ENCODE measurements at places on chromosomes 7 and 10.

DNA sequence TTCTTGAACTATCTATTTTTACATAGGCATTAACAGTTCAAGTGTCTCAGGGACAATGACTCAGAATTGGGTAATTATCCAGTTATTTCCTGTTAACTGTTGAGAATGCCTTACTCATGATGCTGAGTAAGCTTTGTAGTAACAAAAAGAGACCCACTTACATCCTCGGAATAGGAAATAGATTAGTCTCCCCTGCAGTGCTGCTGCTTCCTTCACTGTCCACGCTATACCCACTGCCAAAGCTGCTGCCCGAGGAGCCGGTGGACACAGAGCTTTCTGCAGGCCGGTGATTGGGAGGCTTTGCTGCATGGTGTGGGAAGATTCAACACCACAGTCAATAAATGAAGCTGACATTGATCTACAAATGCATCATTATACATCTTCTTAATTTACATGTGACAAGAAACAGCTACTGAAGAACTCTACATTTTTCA lies 357.1 kb downstream of the PCLO start:
- DNase-seq: peak; percentile 86

- DNase-seq: no peak
These were observed 217.6 kb upstream of the TCF7L2 start for GRCh38 chr10:112732277-112732921.

GRCh38 chr7:134029743-134030142 lies 97.4 kb upstream of the LRGUK start:
- no peak for DNase-seq

DNA sequence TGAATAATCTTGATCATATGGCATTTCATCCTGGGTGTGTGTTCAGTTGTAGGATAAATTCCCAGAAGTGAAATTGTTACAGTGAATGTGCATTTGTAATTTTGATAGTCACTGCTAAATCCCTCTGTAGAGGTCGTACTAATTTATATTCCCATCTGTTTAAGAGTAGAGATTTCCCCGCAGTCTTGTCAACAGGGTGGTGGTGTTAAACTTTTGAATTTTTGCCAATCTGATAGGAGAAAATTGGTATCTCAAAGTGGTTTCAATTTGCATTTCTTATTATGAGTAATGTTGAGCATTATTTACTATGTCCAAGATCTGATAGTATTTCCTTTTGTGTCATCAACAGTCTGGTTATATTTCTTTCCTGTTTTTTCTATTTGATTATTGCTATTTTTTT lies 101.7 kb downstream of the AUTS2 start:
- DNase-seq: no peak

DNA sequence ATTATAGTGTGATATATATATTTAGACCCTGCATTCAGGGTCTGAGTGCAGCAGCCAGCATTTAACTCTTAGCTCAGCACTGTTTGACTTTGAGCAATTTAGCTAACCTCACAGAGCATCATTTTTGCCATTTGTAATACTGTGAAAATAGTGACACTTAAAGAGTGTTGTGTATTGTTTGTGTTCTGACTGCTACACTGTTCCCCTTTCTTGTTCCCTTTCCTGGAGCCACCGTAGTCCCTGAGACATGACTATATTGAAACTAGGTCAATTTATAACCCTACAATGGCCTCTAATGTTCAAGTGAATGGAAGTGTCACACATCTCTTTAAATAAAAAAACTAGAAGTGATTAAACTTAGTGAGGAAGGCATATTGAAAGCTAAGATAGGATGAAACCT lies 20.3 kb upstream of the CD36 start:
- no peak for DNase-seq

GRCh38 chr7:91847876-91848588 lies 32.5 kb downstream of the MTERF1 start:
- peak; percentile 57 for DNase-seq

DNA sequence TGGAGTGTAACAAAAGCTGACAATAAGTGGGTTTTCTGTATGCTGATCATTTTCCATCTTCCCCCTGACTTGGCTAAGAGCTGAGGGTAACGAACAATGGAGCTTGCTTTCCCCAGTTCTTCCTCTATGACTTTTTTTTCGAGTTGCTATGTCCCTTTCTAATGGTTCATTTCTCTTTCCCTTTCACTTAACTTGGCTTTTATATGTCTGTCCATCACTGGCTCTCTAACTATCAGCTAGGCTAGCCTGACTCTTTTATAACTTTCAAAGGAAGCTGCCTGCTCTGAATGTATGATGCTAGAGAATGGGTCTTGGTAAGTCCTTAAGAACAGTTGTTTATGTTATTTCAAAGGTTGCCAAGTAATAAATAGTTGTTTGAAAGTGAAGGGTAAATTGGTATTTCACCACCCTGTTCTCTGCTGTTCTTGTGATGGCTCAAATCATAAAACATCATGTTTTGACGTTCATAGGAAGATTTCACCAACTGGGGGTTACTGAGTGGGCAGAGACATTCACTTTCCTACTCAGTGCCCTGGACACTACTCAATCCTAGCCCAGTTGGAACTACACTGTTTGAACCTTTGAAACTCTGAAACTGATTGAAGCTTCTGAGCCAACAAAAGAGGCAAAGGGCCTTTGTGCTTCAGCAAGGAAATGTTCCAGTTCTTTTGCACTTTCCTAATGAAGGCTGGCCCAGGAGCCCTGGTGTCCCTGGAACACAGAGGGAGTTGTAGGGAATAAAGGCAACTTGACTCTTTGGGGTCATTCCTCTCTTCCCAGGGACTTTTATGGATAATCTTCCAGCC lies 85.4 kb upstream of the PHYHIPL start:
- no peak for DNase-seq

GRCh38 chr7:123437447-123437995 lies 96.9 kb downstream of the IQUB start:
- DNase-seq: peak; percentile 12

DNA sequence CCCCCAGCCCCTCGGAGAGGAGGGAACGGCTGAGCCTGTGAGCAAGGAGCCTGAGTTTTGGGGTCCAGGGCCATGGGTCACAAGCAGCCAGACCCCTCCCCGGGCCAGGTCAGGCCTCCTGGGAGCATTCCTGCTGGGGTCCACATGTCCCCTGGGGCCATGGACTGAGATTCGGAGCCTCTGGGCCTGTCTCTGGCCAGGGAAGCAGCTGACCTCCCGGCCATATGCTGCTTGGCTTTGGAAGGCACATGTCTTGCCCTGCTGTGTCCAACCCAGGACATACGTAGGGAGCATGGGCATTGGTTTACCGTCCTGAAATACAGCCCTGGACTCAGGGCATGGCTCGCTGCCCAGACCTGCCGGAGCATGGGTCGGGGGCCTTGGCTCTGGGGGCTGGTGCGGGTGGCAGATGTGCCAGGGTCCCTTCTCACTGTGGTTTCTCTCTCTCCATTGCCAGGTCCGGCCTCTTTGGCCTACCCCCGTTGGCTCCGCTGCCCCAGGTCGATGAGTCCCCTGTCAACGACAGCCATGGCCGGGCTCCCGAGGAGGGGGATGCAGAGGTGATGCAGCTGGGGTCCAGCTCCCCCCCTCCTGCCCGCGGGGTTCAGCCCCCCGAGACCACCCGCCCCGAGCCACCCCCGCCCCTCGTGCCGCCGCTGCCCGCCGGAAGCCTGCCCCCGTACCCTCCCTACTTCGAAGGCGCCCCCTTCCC lies 7.3 kb downstream of the PWWP2B start:
- DNase-seq: no peak

DNA sequence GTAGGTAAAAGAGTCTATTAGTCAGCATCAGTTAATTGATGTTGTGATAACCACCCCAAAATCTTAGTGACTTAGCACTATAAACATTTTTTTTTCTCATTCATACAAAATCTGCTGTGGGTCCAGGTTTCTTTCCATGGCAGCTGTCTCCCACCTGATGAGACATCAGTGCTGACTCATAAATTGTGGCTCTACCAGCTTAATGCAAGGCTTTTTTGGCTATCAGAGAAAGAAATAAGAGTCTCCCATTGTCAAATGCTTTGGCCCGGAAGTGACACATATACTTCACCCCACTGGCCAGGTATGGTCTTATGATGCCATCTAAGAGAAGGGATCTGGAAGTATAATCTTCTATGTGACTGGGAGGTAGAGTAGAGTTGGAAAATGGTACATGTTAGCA lies 14.5 kb downstream of the DNAJB9 start:
- DNase-seq: no peak

GRCh38 chr7:37048674-37049073 lies 324.4 kb upstream of the AOAH start:
- no peak for DNase-seq

- peak; percentile 64 for DNase-seq
These were observed 112.6 kb downstream of the EEPD1 start for GRCh38 chr7:36265680-36266079.

GRCh38 chr10:132684164-132684891 lies 101.6 kb downstream of the NKX6-2 start:
- peak; percentile 71 for DNase-seq

DNA sequence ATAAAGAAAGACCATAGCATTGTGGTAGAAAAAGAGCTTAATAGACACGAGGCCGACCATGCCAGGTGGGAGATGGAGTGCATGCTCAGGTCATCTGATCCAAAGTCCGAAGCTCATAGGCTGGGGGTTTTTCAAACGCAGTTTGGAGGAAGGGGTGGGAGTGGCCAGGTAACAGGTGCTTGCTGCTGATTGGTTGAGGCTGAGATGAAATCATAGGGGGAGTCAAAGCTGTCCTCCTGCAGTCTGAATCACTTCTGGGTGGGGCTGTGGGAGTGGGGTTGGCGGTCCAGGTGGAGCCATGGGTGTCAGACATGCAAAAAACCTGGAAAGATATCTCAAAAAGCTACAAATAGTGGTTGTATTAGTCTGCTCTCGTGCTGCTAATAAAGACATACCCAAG lies 2.8 kb upstream of the ERCC6 start:
- no peak for DNase-seq

- peak; percentile 89 for DNase-seq
These were observed 738 bp downstream of the VPS26A start for GRCh38 chr10:69124563-69125268.

DNA sequence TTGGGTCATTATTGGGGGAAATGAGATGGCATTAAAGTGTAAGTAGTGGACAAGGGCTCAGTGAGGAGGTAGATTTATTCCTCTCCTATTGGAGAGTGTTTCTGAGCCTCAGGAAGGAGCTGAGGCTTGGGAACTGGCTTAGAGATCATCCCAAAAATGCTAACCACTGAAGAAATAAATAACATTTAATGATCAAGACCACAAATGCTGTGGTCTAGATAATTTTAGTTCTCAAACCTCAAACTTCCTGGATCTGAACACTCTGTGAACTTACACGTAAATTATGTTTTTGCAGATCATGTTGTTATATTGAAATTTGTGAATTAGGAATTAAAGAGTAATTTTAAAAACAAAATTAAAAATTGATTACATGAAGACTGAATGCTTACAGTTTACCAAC lies 27.3 kb downstream of the MDFIC start:
- DNase-seq: no peak

GRCh38 chr10:114806562-114807391 lies 14.8 kb upstream of the FHIP2A start:
- DNase-seq: no peak

DNA sequence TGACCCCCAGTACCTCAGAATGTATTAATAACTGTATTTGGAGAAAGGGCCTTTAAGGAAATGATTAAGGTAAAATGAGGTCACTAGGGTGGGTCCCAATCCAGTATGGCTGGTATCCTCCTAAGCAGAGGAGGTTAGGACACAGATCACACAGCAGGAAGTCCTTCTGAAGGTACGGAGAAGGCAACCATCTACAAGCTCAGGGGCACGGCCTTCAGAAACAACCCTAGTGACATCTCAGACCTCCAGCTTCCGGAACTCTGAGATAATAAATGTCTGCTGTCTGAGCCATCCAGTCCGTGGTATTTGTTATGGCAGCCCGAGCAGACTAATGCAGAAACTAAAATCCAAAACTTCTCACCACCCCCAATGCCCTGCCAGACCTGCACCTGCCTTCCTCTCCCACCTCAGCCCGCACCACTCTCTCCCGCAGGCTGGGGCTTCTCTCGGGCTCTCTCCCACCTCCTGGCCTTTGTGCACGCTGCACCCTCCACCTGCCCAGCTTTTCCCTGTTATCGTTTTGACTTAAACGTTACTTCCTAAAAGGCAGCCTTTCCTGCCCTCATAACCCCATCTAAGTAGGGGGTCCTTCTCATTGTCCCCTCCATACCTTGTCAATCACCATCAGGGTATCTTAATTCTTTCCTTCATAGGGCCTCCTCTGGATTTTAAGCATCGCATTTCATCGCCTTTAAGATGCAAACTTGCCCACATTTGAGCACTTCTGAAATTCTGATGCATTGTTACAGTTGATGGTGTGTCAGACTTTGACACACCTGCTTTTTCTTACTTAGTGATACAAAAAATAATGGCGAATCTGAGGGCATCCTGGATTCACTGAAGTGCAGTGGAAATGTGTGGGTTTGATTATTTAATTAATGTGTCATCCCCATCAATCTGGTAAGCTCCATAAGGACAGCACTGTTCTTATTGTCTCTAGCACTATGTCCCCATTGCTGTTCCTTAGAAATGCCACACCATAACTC lies 32.2 kb upstream of the AQP1 start:
- no peak for DNase-seq

DNA sequence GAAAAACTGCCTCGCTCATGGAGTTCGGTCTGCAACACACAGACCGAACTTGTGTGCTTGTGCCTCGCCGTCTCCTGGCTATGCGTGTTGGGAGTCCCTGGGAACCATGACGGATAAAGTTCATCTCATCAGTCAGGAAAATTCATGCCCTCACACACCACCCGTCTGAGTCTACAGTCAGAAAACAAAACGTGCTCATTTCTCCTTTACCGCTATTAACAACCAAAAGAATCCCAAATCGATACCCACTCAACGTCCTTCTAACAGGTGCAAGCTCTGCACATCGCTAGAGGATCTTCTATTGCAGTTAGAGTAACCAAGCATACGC lies 13.6 kb downstream of the CNPY1 start:
- DNase-seq: no peak

DNA sequence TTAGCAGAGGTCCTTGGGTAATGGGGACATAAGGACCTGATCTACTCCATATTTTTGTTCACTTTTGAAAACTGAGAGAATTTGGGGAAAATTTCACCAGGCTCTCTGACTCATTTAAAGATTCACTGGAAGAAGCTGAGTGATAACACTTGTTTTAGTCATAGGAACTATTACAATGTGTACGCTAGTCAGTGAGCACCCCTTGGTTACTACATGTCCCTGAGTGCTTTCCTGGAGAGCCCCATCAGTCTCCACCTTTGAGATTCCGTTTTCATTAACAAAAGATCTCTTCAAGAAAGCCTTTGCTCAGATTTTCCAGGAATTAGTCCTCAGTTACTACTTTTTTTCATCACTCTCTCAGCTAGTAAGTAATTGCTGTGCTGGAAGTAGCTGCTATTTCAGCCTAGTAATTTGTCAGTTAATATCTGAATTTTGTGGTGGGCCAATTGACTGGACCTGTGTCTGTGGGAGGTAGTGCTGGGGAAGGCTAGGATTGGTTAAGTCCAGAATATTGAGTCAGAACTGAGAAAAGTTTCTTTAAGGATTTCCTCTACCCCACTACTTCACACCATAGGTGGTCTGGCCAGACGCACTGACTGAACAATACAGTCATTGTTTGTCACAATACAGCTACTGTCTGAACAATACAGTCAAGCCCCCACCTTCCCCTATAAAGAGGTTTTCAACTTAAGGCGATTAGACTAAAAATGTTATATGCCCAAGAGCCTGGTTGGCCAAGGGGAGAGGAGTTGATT lies 235.0 kb downstream of the CCDC7 start:
- DNase-seq: no peak

GRCh38 chr7:88167223-88167622 lies 52.6 kb downstream of the SRI start:
- DNase-seq: no peak

Data from NB4 (cell line).